ENCODE measurements at places on chromosomes 1 and 21.

DNA sequence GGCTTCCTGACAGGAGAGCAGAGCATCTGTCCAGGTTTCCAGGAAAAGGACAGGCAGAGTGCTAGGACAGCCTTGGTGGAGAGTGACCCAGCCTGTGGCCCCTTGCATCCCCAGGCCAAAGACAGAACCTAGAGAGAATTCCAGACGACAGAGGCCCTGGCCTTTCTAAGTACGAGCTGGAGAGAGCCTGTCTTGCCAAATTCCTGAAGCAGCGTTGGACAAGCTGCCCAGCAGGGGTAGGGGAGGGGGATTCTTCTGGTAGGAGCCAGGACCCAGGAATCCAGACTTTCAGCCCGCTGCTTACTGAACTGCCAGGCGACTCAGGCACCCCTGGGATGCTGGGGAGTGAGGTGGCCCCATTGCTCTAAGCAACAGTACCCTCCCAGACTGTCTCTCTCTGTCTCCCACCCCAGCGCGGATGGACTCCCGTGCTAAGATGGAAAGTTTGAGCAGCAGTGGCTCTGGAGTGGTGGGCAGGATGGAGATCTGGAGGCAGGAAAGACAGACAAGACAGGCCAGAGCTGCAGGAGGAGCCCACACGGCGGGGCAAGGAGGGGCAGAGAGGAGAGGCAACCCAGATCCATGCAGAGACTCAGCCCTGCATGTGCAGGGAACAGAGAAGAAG is 8.8 kb upstream of the PEAR1 start:
- no peaks in the 10 kb centered on the region for H3K4me1 ChIP-seq
- no peak overlapping the region for H3K4me3 ChIP-seq
- no peak for DNase-seq
- H3K27ac ChIP-seq, result no peak overlapping the region
- peaks cover 21% of the 10 kb centered on the region for H3K27me3 ChIP-seq

DNA sequence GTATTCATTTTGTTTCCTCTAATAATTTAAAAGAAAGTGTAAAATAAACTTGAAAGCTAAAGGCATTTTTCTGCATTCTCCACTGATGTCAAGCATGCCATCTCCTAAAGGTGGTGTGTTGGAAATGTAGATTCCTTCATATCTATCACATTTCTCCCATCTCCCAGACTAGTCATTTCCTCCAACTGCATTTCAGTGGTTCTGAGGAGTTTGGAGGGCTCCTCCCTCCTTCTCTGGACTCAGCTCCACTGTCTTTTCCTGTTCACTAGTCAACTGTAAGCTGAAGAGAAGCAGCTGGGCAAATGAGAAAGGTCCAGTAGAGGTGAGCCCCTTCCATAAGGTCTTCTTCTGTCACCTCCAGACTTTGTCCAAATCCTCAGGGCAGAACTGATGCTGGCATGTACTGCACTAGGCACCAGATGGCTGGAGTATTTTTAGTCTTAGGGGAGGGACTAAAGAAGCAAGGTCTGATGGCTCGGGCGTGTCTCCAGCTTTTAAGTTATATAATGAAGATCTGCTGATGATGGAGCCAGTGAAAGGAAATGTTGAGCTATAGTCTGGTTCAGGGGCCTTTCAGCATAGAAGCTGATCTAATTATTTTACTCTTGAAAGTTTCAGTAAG is 186.1 kb downstream of the NTNG1 start:
- DNase-seq, result no peak
- H3K27ac ChIP-seq, result no peak overlapping the region
- no peaks in the 10 kb centered on the region for H3K4me1 ChIP-seq

- H3K4me3 ChIP-seq, result no peak overlapping the region
- no peak for DNase-seq
- peaks cover 4% of the 10 kb centered on the region for H3K27me3 ChIP-seq
- no peak overlapping the region for H3K27ac ChIP-seq
Observed at GRCh38 chr1:160363951-160364735, 2.7 kb upstream of the NHLH1 start.

DNA sequence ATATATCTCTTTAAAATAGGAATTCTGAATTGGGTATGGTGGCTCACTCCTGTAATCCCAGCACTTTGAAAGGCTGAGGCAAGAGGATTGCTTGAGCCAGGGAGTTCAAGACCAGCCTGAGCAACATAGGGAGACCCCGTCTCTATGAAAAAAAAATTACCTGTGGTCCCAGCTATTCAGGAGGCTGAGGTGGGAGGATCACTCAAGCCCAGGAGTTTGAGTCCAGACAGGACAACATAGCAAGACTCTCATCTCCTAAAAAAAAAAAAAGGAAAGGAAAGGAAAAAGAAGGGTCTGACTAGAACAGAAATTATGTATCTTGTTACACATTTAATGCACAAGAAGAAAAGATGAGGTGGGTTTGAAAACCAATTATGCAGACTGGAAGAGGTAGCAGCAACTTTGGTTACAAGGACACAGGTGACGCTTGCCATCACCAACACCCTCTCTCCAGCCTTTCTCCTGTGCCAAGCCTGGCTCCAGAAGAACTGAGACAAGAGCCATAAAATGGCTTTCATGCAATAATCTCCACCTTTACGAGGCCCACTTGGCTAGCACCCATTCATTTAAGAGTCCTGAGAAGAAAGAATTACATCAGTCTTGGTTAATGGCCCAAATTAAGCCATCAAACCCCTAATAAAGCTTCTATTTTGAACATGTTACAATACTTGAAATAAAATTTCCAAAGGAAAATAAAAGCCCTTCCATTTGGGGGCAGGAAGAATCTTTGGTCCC is 4.8 kb upstream of the SELENBP1 start:
- no peaks in the 10 kb centered on the region for H3K4me1 ChIP-seq
- peaks cover 2% of the 10 kb centered on the region for H3K27me3 ChIP-seq
- H3K27ac ChIP-seq, result no peak overlapping the region

GRCh38 chr1:157043685-157044084 is 1.9 kb downstream of the ARHGEF11 start:
- H3K27me3 ChIP-seq, result peaks cover 16% of the 10 kb centered on the region
- no peak for DNase-seq
- H3K4me1 ChIP-seq, result no peaks in the 10 kb centered on the region
- no peak overlapping the region for H3K27ac ChIP-seq
- no peaks in the 10 kb centered on the region for H3K36me3 ChIP-seq

- no peaks in the 10 kb centered on the region for H3K4me1 ChIP-seq
- no peaks in the 10 kb centered on the region for H3K27me3 ChIP-seq
- DNase-seq, result no peak
- 0 out of 2 replicates have a peak, but pooled peaks cover 2% of the 10 kb centered on the region for H3K36me3 ChIP-seq
- H3K27ac ChIP-seq, result no peak overlapping the region
Observed at GRCh38 chr1:63662841-63663240, 69.6 kb downstream of the PGM1 start.

DNA sequence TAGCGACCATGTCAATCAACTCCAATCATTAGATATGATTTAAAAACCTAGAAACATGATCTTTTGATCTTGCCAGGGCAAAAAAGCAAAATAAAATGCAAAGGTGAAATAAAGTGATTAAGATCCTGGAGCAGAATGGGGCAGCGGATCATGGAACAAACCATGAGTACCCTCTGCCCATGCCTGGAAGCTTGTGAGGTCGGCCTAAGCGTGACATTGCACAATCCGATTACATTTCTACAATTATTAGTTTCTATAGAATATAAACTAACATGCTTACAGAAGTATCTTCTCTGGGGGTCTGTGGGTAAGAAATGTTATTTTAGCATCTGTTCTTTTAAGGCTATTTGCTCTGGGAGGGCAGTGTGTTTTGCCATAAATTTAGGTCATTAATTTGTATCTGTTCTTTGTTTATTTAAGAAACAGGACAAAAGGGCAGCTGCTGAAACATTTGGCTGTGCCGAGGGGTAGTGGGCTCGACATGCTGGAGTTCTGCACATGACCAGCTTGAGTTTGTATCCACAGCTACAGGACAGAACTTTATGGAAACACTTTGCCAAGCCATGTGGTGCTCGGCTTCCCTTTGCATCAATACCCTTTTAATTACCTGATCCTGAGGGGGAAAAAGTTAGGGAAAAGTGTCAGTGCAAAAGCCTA is 55.9 kb downstream of the ZBTB18 start:
- peaks cover 13% of the 10 kb centered on the region for H3K27me3 ChIP-seq
- DNase-seq, result no peak

All from DND-41 (cell line).